ENCODE measurements at places on chromosomes 1 and 21.

DNA sequence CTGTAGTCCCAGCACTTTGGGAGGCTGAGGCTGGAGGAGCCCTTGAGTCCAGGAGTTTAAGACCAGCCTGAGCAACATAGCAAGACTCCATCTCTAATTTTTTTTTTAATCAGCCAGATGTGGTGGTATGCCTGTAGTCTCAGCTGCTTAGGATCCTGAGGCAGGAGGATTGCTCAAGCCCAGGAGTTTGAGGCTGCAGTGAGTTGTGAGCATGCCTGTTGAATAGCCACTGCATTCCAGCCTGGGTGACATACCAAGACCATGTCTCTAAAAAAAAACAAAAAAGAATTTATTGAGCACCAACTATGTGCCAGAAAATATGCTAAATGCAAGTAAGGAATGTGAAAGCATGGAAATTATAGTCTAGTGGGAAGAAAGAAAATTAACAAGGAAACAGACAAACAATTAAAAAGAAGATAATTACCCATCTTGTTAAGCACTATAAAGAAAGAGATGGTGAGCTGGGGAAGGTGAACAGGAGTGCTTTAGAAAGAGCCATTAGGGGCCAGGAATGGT lies 104.0 kb upstream of the ZNF678 start:
- DNase-seq: no peak

DNA sequence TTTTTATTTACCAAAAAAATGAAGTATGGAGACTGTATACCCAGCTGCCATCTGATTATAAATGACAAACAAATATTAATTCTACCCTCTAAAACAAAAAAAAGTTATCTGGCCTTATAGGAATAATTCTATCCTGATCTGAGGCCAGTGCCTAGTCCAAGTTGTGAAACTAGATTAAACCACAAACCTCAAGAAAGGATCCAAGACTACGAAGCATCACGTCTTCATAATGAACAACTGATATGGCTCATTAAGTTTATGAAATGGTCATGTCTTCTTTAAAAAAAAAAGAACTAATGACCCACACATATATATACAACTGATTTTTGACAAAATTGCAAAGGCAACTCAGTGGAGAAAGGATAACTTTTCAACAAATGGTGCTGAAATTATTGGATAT lies 32.4 kb upstream of the CTTNBP2NL start:
- DNase-seq: no peak

DNA sequence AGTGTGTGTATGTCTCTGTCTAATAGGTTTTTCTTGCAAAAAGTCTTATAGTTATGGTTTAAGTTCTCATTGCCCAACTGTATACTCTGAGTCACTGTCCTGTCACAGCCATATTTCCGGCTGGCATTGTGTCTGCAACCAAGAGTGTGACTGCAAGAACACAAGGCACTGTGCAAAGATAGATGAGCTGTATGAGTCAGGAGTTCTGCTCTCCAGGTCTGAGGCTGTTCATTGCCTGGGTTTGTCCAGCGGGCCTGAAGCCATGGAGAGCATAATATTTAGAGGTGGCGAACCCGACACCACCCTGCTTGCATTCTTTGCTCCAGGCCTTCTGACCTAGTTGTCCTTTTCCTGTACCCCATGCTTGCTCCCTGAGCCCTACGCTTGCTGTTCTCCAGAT lies 50.9 kb upstream of the CNIH3 start:
- peak; percentile 0 for DNase-seq

- no peak for DNase-seq
Observed at GRCh38 chr1:165342587-165342986, 13.9 kb downstream of the LMX1A start.

GRCh38 chr1:224526771-224527170 lies 89.3 kb upstream of the CNIH3 start:
- DNase-seq: no peak
